ENCODE measurements at places on chromosomes 4 and X.

DNA sequence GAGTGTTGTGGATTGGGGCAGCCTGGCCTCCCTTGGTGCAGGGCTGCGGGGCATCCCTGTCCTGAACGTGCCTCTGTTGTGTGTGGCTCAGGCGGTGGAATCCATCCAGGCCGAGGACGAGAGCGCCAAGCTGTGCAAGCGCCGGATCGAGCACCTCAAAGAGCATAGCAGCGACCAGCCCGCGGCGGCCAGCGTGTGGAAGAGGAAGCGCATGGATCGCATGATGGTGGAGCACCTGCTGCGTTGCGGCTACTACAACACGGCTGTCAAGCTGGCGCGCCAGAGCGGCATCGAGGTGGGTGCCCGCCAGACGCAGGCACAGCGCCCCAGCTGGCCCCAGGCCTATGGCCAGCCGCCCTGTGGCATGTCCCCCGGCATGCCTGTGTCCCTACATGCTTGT is 25.6 kb downstream of the MAEA start:
- DNase-seq: no peak

DNA sequence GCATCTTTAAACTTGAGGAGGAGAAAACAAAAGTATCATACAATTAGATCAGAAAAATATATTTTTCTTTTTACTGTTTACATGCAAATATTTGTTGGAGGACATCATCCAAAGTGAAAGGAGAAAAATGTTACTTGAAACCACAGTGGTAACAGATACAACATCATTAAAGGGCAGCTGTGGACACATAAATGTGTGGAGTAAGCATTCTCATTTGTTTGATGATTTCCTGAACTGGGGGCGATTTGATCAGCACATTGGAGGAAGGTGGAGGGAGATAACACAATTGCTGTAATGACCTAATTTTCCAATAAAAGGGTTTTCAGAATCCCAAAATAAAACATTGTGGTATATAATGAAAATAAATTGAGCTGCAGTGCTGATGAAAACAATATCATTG is 314.5 kb upstream of the HS3ST1 start:
- DNase-seq: peak; percentile 72

GRCh38 chr4:109798866-109799265 is 2.9 kb downstream of the CFI start:
- DNase-seq: no peak

GRCh38 chr4:31104577-31104976 is 384.4 kb downstream of the PCDH7 start:
- DNase-seq: peak; percentile 95

DNA sequence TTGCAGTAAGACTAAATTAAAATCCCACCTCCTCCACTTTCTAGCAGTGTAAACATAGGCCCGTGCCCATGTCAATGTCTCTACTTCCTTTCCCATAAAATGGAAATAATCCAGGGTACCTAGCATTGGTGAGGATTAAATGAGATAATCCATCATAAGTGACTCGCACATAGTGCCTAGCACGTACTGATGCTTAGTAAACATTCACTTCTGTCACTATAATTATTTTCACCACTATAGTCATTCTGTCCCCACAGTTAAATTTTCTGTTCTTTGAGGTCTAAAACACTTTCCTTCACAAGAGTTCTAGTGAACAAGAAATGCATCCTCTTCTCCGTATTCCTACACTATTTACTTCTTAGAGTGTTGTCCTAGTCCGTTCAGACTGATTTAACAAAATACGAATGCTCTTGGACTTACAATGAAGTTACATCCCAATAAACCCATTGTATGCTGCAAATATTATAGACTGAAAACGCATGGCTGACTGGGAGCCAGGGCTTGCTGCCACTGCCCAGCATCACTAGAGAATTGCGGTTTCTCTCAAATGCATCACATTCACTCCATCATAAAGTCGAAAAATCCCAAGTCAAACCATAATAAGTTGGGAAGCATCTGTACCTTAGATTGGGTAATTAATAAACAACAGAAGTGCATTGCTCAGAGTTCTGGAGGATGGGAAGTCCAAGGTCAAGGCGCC is 10.6 kb downstream of the ARAP2 start:
- DNase-seq: no peak

- DNase-seq: no peak
Observed at GRCh38 chrX:84712621-84713020, 210.4 kb upstream of the HDX start.

GRCh38 chr4:84336964-84337705 is 162.0 kb downstream of the NKX6-1 start:
- DNase-seq: peak; percentile 14

DNA sequence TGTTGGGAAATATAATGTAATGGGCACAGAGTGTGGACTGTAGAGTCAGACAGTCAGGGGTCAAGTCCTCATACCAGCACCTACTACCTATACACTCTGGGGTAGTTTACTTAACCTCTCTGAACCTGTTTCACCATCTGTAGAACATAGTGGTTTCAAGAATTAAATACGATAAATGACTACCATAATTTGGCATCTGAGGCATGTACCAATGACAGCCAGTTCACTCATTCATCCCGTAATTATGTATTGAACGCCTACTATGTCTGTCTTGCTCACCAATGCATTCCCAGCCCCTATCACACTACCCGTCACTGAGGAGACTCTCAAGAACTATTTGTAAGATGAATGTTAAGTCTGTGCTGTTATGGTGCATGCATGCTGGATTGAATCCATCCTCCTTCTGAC is 2.0 kb upstream of the FGB start:
- no peak for DNase-seq

DNA sequence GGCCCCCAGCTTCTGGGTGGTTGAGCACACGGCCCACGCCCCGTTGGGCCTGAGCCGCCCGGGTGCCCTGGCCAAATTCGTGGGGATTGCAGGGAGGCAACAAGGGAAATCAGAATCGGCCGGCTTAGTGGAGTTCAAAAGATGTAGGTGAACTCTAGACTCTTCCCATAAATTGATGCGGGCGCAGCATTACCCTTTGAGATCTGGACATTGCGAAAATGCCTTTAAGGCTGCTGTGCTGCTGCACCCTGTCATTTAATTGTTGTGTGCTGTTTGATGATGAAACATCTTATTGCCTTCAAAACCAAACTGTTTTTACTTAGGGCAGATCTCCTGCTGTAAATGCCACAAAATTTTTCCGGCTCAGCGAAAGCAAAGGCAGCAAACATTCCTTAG is 409 bp upstream of the MPP1 start:
- no peak for DNase-seq

DNA sequence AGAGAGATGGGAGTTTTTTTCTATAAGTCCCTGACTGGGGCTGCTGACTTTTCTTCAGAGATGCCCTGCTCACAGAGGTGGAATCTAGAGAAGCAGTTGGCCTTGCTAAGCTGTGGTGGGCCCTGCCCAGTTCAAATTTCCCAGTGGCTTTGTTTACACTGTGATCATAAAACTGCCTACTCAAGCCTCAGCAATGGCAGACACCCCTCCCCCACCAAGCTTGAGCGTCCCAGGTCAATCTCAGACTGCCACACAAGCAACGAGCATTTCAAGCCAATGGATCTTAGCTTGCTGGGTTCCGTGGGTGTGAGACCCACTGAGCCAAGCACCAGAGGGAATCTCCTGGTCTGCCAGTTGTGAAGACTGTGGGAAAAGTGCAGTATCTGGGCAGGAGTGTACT is 199.8 kb upstream of the WDFY3 start:
- no peak for DNase-seq

- no peak for DNase-seq
Observed at GRCh38 chr4:96016634-96017299, 176.9 kb downstream of the PDHA2 start.

DNA sequence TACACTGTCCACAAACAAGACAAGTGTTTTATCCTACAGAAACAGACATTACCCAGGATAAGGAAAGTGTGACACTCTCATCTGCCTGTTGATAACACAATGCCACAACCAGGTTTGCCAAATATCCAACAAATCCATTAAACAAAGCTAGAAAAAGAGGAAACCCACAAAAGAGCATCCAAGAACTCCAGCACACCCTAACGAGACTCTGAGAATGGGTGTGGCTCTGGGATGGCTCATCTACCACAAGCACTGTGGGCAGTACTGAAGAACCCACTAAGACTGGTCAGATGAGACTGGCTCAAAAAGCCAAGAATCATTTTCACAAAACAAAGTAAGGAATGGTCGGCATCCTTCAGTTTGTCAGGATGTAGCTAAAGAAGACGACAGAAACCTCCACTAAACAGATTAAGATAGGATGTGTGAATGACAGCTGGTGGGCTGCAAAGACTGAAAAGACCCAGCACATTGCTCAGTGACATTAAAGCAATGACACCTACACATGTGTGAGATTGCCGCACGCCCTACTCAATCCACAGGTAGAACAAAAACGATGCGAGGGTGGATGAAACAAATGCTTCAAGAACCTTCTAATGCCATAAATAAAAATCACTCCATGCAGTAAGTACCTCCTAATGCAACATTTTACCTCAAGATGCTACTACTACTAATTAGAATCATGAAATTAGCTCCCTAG is 14.7 kb downstream of the ATP8A1 start:
- DNase-seq: no peak

GRCh38 chr4:93346840-93347239 is 481.7 kb upstream of the ATOH1 start:
- DNase-seq: no peak

DNA sequence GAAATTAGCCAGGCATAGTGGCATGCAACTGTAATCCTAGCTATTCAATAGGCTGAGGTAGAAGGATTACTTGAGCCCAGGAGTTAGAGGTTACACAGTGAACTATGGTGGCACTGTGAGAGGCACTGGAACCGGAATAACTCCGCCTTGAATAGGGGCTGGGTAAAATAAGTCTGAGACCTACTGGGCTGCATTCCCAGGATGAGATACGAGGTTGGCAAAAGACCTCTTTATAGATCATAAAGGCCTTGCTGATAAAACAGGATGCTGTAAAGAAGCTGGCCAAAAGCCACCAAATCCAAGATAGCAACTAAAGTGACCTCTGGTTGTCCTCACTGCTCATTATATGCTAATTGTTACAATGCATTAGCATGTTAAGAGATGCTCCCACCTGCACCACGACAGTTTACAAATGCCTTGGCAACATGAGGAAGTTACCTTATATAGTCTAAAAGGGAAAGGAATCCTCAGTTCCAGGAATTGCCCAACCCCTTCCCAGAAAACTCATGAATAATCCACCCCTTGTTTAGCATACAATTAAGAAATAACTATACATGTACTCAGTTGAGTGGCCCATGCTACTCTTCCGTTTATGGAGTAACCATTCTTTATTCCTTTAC is 88.6 kb downstream of the CENPC start:
- no peak for DNase-seq

- no peak for DNase-seq
Observed at GRCh38 chr4:189828081-189828697, 112.5 kb upstream of the FRG1 start.

DNA sequence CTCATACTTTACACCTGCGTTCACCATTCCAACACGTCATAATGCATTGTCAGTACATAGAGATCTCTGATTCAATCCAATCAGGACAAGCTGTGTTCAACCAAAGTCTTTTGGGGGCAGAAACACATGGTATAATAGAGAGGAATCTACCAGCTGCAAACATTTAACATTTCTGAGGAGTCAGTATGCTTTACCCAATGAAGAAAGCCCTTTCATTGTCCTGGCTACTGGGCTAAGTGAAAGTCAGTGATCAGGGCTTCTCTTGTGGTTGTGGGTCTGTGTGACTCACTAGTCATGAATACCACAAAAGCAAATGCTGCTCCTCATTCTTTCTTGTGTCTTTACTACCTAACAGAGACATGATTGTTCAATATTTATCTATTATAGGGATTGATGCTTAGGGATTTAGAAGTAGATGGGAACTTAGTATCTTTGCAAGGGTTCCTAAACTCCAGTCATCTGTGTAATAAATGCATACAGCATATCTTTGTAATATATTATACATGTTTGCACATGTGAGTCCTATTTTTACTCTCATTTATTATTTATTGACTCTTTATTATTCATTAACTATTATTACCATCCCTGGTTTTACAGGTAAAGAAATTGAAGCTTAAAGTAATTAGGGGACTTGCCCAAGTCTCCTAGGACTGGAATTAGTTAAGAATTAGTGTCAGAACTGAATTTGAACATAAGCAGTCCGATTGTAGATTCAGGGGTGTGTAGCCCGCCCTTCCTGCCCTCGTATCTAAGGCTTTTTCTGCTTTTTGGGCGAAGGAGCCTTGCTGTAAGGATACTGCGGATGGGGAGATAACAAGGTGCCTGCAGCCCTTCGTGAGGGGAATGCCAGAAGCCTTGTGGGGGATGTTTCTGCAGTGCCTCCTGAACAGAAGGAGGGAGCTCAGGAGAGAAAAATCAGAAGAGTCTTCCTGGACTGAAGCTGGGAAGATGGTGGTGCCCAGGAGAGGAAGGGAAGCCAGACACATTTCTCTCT is 353.1 kb upstream of the BOD1L1 start:
- DNase-seq: no peak

DNA sequence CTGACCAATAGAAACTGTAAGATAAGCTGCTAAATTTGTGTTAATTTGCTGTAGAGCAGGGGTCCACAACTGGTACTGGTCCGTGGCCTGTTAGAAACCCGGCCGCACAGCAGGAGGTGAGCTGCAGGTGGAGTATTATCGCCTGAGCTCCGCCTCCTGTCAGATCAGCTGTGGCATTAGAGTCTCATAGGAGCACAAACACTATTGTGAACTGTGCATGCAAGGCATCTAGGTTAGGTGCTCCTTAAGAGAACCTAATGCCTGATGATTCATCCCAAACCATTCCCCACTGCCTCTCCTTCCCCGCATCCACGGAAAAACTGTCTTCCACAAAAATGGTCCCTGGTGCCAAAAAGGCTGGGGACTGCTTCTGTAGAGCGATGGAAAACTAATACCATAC is 19.7 kb downstream of the FBXW7 start:
- DNase-seq: no peak

DNA sequence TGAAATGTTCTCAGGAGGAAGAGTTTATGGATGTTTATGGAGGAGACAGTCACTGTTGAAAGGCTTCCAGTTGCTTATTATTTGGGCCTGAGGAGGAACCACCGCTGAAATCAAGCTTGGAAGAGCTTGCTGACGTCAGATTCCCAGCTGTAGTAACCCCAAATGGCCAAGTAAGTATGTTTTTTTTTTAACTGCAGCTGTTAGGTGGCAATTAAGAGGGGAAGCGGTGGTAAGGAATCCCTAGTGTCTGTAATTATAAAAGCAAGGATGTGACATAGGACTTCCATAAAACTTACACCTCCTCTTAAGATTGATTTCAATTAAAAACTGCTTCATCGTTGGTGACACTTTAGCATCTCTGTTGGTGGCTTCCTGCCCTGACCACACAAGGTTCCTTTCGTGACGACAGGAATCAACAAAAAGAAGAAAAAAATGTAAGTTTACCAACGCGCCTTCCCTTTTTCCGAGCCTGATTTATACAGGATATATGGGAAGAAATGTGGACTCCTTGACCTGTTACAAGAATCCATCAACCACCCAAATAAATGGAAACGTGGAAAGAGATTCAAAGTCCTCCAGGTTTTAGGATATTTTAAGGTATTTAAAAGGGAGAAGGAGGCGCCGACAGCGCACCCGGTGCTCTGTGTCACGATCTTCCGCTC is 884 bp downstream of the RELL1 start:
- DNase-seq: peak; percentile 40

GRCh38 chr4:157791236-157791635 is 381.6 kb downstream of the GASK1B start:
- no peak for DNase-seq
